ENCODE measurements at places on chromosomes 7 and 10. TPM values are rescaled to one million over a fixed set of nuclear protein-coding genes. Genes with fewer than 3 reads are reported as not detected.

The SEPTIN7 gene
- total RNA-seq: 299 TPM

The CYTH3 gene
- total RNA-seq: 10.0 TPM

The HHEX gene
- 50.5 TPM for total RNA-seq

The TMEM225B gene
- total RNA-seq: not detected

The GIMAP5 gene
- total RNA-seq: 4.4 TPM

The ZKSCAN5 gene
- 15.1 TPM for total RNA-seq

The PAX2 gene
- total RNA-seq: not detected

The GRID1 gene
- not detected for total RNA-seq

The CYP3A4 gene
- total RNA-seq: not detected

The RARRES2 gene
- total RNA-seq: not detected

The IQUB gene
- total RNA-seq: 0.32 TPM

The LRRC18 gene
- total RNA-seq: not detected

The GTF2IRD1 gene
- 5.4 TPM for total RNA-seq

The TRIL gene
- total RNA-seq: 0.33 TPM

The ASAH2 gene
- total RNA-seq: 0.46 TPM

The RELN gene
- total RNA-seq: 7.9 TPM

The GIMAP6 gene
- 231 TPM for total RNA-seq

The C10orf143 gene
- total RNA-seq: 0.14 TPM

The LRGUK gene
- total RNA-seq: 0.07 TPM

The PANK1 gene
- 7.9 TPM for total RNA-seq

The DMTF1 gene
- total RNA-seq: 57.2 TPM

The NANOS1 gene
- total RNA-seq: 0.11 TPM

The SPDYE2 gene
- total RNA-seq: not detected

The DEPP1 gene
- 395 TPM for total RNA-seq

All from pulmonary artery endothelial cell (primary cell).